Myometrial cell (primary cell): ENCODE measurements at places on chromosomes 11 and 22. TPM values are rescaled to one million over a fixed set of nuclear protein-coding genes. Genes with fewer than 3 reads are reported as not detected.

Gene OR8G1
- total RNA-seq = not detected in 2 replicates

Gene PRG3
- not detected in 2 replicates for total RNA-seq

Gene OMP
- not detected in 2 replicates for total RNA-seq

Gene GDPD4
- total RNA-seq = not detected in 2 replicates

Gene P2RY6
- total RNA-seq = not detected in 2 replicates

Gene OR10D3
- not detected in 2 replicates for total RNA-seq

Gene KRTAP5-2
- total RNA-seq = not detected in 2 replicates

Gene FAM227A
- total RNA-seq = 0.58 and 1.8 TPM in 2 replicates

Gene CNGA4
- total RNA-seq = not detected in 2 replicates

Gene SHISAL1
- total RNA-seq = 0.71 and 0.86 TPM in 2 replicates

Gene CBX6
- 42.5 and 44.4 TPM in 2 replicates for total RNA-seq

Gene SHANK3
- 0.89 and 1.2 TPM in 2 replicates for total RNA-seq

Gene LIMK2
- 20.8 and 24.1 TPM in 2 replicates for total RNA-seq

Gene KCNK4
- total RNA-seq = 0.35 TPM in 1 of 2 replicates, not detected in the other

Gene ZC3H7B
- 49.3 and 51.6 TPM in 2 replicates for total RNA-seq

Gene SCO2
- 0.58 and 1.4 TPM in 2 replicates for total RNA-seq

Gene XKR3
- not detected in 2 replicates for total RNA-seq

Gene OR2AT4
- total RNA-seq = not detected in 2 replicates

Gene CRYAB
- total RNA-seq = 11.7 and 27.1 TPM in 2 replicates

Gene NPAS4
- total RNA-seq = not detected in 2 replicates

Gene CALCA
- not detected in 2 replicates for total RNA-seq

Gene SNX32
- total RNA-seq = 0.58 and 1.1 TPM in 2 replicates

Gene GPR83
- total RNA-seq = not detected in 2 replicates

Gene NFAM1
- total RNA-seq = 0.18 TPM in 1 of 2 replicates, not detected in the other

Gene DDX25
- total RNA-seq = not detected in 2 replicates

Gene RAG1
- 0.29 and 0.89 TPM in 2 replicates for total RNA-seq

Gene NLRP10
- 1.6 and 2.9 TPM in 2 replicates for total RNA-seq

Gene GALR3
- not detected in 2 replicates for total RNA-seq

Gene MYOD1
- total RNA-seq = not detected in 2 replicates

Gene MIF
- total RNA-seq = 473 and 481 TPM in 2 replicates

Gene FGF19
- total RNA-seq = not detected in 2 replicates

Gene BRSK2
- not detected in 2 replicates for total RNA-seq

Gene VSIG10L2
- not detected in 2 replicates for total RNA-seq

Gene A4GALT
- total RNA-seq = 6.9 and 8.3 TPM in 2 replicates

Gene SLC17A6
- total RNA-seq = not detected in 2 replicates

Gene PGGHG
- 2.9 and 6.4 TPM in 2 replicates for total RNA-seq
